Iris pigment epithelial cell (primary cell): ENCODE measurements at places on chromosomes 4 and X.

DNA sequence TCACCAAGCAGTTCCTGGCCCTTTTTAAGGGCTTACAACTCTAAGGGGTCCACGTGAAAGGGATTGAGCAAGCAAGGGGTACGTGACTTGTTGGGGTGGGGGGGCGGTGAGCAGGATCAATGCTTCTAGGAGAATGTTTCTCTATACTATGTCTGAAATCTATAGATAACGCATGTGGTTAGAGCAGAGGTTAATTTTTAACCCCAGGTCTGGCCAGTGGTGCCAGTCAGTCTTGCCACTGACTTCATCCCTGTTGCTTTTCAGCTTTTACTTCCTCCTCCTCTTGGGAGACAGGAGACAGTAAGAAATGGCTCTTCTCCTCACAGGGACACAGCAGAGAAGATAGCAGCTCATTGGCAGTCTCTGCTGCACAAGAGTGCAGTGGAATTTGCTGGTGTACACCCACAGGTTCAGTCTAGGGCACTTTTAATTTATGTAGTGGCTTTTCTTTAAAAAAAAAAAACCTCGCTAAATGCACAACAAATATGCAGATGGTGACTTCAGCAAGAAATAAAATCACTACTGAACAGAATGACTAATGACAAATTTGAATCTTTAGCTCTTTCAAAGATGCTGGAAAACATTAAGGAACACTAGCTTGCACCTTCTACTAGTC is 190.5 kb downstream of the CCNG2 start:
- no peak for DNase-seq

DNA sequence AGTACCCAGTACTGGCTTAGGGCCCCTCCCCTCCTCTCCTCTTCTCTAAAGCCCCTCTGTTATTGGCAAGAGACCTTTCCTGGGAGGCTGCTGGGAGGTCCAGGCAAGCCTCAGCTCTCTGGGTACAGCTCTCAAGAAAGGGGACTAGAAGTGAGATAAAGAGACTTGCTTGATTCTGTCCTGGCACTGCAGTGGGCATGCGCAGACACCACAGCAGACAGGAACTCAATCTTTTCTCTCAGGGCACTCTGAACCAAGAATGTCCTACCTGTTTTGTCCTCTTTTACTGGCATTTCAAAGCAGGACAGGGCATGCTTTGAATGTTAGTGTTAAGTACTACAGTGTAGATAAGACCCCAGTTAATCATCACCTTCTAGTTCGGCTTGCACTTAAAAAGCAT is 74.9 kb downstream of the NYX start:
- no peak for DNase-seq

- no peak for DNase-seq
Measured at GRCh38 chr4:86641516-86642090, 47.5 kb downstream of the PTPN13 start.

- DNase-seq = no peak
Measured at GRCh38 chr4:125501568-125501967, 186.8 kb downstream of the FAT4 start.

DNA sequence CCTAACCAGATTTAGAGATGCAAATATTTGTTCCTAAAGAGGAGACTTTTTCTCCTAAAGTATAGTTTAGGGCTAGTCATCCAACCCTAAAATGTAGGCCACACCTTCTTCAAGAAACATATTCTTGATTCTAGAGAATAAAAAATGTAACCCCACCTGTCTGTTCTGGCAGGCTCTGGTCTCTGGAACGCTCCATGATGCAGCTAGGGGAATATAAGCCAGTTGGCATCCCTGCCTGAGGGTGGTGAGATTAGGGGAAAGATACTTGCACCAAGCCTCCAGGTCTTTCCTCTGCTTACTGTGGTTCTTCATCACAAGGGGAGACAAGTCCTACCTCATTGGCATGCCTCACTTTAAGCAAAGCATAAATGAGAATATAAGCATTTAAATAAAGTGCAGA is 21.2 kb upstream of the TBC1D9 start:
- DNase-seq = no peak

DNA sequence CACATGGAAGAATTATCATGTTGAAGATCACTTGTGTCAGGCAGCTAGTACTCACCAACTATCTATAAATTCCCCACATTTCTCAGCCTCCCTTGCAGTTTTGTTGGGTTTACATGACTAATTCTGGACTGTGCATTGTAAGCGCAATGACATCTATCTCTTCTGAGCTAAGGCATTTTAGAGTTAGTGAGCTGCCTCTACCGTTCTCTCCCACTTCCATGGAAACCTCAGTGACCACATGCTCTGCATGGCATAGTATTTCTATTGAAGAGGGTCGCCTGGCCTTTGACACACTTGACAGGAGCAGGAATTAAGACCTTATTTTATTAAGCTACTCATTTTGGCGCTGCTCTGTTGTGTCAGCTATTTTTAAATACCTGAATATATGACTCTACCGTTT is 67.5 kb upstream of the NPY2R start:
- no peak for DNase-seq

GRCh38 chrX:108230574-108230973 is 139.0 kb downstream of the ATG4A start:
- DNase-seq = no peak

DNA sequence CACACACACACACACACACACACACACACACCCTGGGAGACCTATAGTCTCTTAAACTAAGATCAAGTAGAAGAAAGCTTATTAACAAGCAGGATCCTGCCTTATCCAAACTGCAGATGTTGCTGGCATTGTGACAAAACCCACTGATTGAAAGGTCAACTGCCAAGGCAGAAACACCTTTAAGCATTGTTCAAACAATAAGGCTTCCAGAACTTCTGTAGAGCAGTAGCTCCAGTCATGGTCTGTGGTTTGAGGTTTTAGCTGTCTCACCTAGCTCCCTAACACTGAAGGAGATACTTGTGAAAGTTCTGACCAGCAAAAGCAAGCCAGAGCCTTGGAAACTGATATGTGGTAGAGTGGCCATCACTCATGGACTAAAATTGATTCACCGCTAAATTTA is 59.8 kb downstream of the PTCHD1 start:
- DNase-seq = no peak

- DNase-seq = peak; percentile 5
Measured at GRCh38 chrX:1883772-1884171, 268.9 kb downstream of the ASMT start.

- no peak for DNase-seq
Measured at GRCh38 chr4:156102411-156102810, 148.7 kb upstream of the CTSO start.

DNA sequence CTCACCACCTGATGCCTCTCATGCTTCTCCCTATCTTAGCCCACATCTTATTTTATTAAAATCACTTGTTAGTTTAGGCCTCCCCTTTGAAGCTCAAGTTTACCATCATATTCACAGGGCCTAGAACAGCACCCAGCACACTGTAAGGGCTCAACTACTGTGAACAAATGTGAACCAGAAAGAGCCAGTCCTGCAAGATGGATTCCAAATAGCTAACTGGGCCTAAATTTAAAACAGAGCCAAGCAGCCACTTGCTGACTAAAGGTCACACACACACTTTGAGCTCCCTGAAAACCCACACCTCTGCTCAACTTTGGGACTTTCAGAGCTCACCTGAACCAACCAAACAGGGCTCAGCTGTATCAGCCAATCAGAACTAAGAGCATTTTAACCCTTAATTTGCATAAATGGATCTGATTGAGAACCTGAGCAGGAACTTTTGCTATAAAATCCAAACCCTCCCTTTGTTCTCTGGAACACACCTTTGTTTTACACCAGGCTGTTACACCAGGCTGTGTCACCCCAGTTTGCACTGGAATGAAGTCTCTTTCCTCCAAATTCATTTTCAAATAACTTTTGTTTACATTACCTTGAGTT is 62.1 kb upstream of the EXOC1L start:
- DNase-seq = no peak

DNA sequence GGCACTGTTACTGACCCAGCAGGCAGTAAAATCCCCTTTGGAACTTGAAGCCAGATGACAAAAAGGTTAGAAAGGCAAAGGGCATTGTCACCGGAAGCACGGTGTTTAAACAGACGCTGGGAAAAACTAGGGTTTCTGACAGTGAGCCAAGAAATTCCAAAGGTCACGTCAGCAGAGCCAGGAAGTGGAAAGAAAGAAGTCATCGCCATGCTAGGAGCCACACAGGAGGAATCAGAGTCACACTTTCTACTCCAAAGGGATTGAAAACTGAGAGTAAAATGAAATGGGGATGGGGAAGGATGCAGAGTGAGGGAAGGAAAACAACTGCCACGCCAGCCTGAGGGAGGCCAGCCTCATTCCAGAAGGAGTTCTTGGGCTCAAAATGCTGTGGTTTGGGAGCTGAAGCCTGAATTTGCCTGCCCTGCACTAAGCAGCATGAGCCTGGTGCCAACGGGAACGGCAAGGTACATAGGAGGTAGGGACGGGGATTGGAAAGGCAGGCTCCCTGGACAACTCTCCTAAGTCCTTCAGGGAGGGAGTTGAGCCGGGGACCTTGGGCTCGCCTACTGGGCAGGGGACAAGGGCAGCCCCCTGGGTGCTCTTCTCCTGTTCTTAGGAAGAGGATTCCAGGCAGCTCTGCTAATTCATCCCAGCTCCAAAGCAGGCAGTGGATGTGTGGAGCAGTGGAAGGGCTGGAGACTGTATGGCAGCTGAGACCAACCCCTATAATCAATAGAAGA is 66.8 kb downstream of the SOWAHB start:
- DNase-seq = peak; percentile 61

- peak; percentile 12 for DNase-seq
Measured at GRCh38 chr4:121819216-121819965, 4.3 kb downstream of the CCNA2 start.

DNA sequence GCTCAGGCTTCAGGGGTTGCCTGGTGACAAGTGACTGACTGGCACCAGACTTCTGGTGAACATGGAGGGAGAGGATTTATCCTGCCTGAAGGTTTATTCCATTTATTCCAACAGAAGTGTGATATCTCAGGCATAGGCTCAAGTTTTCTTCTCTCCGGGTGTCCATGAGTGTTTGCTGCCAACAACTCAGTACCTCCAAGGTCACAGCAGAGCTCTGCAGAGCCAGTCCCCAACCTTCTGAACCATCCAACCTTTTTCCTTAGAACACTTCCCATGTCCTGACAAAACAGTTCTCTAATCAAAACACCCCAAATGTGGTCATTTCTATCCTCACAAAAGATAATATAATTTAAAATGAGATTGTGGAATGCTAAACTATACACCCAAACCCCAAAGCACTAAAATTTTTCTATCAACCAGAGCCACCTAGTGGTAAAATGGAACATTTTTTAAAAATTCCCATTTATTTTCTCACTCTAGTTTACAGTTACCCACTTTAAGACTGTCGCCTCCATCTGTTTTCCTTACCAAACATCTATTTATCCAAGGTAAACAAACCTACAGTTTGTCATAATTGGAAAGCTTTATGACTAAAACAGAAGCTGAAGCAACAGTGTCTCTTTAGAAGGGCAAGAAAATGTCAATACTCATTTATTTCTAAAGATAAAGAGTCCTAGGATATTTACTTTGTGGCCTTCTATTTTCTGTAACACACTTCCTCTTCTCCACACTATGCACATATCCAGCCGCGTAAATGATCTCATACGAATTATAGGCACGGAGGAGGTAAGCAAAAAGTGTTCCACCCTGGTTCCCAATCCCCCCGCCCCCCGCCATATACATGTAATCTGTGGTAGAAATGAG is 39.5 kb downstream of the TMEM154 start:
- no peak for DNase-seq

GRCh38 chr4:109368661-109369060 is 65.0 kb upstream of the SEC24B start:
- DNase-seq = peak; percentile 3

- no peak for DNase-seq
Measured at GRCh38 chr4:169484485-169484884, 127.9 kb downstream of the NEK1 start.

GRCh38 chr4:53508446-53508845 is 82.8 kb downstream of the LNX1 start:
- DNase-seq = peak; percentile 79

- no peak for DNase-seq
Measured at GRCh38 chr4:162265802-162266201, 102.0 kb upstream of the FSTL5 start.
